ENCODE measurements at places on chromosomes 4 and X.
A peak's percentile ranks its signal among the peaks of the same experiment; 100 is the strongest.

- DNase-seq = no peak
Observed at GRCh38 chr4:120886191-120886590, 36.3 kb downstream of the PRDM5 start.

GRCh38 chr4:106266201-106266600 is 49.8 kb downstream of the TBCK start:
- DNase-seq = no peak

DNA sequence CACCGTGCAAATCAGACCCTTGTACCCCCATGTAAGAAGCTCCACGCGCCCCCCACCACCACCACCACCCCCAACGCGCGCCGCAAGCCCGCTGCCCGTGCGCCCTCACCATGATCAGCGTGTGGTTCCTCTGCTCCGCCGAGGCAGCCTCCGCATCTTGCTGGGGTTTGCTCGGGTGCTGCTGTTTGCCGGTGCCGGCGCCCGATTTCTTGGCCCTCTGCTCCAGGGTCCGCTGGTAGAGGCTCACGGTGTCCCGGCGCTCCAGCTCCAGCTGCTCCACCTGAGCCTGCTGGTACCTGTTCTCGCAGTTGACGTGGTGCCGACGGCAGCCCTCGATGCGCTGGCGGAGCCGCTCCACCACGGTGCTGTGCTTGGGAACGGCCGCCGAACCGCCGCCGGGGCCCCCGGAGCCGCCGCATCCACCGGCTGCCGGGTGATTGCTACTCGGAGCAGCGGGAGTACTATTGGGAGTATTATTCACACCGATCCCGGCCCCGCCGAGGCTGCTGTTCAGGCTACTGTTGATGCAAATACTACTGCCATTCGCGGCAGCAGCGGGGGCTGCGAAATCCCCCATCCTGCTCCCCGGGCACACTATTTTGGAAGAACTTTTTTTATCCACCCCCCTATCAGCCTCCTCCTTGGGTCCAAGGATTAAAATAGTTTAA is 1.1 kb downstream of the MAML3 start:
- no peak for DNase-seq

- DNase-seq = no peak
Observed at GRCh38 chr4:136918772-136919171, 613.5 kb downstream of the PCDH18 start.

DNA sequence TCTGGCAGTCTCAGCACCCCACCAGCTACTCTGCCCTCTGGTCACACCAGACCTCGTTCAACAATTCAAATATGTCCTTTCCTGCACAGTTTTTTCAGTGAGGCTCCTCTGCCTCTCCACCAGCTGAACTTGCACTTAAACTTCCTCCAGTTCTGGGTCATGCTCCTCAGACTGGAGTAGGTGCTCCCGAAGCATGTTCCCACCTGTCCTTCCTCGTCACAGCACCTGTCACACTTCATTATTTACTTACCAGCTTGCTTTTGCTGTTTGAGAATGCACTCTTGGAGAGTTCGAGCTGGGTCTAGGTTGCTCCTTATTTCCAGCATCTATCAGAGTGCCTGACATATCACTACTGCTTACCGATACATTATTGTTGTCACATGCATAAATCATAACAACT is 144.8 kb upstream of the TTC29 start:
- no peak for DNase-seq

- DNase-seq = no peak
Observed at GRCh38 chr4:8404791-8405515, 35.6 kb downstream of the ACOX3 start.

DNA sequence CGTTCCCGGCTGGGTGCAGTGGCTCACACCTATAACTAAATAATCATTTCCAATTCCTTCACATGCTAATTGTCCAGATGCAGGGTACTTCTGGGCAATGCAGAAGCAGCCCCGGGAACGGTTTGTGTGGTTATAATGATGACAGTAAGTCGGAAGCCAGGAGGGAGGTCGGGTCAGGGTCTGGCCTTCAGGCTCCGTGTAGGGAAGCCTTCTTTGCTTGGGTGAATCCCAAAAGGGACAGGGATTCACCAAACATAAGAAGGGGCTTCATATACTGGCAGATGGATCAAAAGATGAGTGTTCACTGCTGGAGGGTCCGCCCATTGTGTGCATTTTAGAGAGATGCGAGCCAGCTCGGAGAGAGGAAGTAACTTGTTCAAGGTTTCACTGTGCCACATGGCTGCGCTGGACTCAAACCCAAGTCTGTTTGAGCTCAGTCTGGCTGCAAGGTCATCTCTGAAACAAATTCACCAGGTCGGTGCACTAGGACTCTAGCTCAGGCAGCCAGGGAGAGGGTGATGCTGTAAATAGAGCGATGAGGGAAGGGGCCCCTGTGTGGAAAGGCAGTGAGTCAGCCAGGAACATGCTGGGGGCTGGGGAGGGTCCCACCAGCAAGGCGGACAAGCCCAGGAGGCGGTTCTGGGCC is 4.8 kb upstream of the KIAA0232 start:
- DNase-seq = no peak

DNA sequence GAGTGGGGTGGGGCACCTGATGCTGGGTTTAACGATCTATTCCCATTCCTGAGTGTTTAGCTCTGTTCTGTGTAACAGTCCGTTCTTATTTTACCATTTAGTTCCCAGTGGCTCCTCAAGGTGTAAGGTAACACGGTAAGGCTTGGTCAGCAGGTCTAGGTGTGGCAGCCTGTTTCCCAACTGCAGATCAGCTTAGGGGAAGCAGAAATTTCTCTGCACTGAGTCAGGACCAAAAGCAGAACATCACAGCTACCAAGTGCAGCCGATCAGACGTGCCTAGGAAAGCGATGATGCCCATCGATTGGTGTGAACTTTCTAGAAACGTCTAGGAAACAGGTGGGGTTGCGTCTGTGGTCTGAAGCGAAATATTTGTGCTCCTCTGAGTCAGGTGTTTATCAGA is 240.1 kb downstream of the STIM2 start:
- DNase-seq = no peak

- no peak for DNase-seq
Observed at GRCh38 chr4:6938237-6938636, 28.6 kb downstream of the TBC1D14 start.

DNA sequence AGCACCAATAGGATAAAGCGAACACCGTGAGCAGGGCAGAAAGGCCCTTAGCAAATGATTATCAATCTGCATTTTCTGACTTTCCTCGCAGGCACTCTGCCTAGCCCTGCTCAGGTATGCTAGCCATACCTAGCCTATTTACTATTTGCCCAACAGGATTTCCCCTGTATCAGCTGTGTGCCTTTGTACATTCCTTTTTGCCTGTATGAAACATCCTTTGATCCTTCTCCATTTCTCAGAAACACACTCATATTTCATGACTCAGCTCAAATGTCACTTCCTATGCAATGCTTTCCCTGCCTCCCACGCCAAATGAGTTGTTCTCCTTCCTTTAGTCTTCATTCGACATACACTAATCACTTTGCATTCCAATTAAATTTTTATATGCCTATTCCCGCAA is 37.2 kb downstream of the PCDH7 start:
- DNase-seq = no peak

DNA sequence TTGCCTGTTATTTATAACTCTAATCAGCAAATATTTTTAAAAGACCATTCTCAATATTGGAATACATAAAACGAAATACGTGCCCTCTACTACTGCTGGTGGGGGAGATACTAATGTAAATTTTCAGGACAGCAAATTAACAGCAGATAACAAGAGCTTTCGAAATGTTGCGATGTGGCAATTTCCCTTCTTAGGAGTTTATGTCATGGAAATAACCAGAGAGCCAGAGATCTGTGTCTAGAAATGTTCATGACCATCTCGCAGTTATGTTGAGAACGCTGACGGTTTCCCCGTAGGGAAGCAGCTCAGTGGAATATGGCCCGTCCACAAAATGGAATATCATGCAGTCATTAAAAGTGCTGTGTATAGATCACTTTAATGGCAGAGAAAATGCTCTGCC is 238.4 kb upstream of the PSAPL1 start:
- DNase-seq = no peak

DNA sequence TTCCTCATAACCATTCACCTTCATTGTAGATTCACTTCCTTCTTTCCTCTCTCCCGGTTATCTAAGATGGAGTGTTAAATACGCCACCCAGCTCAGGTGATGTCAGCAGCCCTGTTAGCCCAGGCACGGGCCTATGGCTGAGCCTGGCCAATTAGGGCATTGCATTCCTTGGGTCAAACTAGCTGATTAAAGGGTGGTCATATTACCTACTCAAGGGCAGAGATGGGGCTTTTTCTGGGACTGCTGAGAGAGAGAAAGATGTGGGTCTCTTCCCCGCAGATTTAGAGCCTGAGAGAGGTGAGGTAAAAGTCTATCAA is 39.9 kb upstream of the AFAP1 start:
- no peak for DNase-seq

DNA sequence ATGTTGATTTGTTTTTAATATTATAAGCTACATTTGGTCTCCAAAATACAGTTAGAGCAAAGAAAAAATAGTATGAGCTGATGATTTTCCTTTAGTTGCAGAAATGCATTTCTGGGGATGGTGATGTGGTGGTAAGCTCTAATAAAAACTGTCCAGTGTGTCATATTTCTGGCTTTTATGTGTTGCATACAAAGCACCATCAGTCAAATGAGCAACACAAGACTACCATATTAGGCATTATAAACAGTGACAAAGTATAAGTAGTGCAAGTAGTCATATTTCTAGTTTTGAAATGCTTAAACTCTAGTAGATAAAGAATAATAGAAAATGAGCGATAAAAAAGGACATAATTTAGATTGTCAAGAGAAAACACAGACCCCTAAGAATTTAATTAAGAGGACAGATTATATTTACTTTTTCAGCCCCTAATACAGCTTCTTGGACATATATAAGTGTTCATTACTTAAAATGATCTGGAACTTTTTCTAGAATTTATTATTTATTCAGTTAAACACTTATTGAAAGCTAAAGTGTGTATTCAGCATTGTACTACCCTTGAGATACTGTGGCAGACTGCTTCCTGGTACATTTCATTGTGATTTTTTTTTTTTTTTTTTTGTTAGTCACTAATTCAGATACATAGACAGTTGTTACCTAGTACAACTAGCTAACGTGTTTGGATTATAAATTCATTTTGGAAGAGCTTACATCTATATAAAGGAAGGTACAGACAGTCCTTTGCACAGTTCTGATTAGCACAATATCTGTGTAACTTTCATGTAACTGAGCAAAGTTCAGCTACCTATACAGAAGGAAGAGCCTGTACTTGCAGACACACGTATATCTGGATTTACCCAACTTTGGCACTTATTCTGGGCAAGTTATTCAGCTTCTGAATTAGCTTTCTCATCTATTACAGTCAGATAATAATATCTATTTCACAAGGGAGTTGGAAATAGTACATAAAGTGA is 22.3 kb downstream of the RAP1GDS1 start:
- DNase-seq = no peak

DNA sequence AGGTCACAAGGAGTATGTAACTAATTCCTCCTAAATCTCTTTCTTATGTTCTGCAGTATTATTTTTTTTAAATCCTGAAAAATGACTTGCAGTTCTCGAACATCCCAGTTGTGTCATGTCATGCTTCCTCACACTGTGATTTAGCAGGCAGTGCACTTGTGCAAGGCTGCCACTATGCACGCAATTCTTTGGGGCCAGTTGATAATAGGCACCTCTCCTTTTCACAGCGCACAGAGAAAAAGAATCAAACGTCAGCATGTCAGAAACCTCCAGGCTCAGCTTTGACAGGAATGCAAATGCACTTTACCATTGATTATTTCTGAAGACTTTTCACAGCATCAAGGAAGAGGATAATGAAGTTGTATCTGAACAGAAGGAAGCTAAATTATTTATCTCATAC is 62.9 kb downstream of the FGF13 start:
- no peak for DNase-seq

- DNase-seq = peak; percentile 19
Observed at GRCh38 chrX:7170898-7171297, 22.9 kb upstream of the PUDP start.

DNA sequence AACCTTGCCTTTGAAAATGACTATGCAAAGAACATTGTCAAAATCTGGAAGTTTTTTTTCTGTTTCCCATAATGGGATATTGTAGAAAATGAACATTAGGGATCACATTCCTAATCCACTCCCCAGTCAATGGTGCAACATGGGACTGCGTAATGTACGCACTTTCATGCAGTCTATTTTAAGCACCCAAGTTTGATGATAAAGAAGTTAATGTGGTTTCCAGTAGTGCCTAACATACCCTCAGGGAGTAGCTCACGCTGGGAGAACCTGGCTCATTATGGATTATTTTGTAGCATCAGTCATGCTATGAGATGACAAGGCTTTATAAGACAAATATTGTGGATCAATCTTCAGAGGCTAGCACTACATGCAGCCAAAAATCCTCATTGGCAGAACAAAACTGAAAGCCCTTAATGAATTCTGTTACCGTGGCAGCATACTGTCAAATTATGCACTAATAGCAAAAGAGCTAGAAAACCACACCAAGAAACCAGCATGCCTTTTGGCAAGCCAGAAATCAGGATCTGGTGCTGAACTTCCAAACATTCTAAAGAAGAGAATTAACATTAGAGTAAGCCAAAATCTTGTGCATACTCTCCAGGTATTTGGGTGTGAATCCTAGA is 1392.8 kb upstream of the TENM3 start:
- no peak for DNase-seq

DNA sequence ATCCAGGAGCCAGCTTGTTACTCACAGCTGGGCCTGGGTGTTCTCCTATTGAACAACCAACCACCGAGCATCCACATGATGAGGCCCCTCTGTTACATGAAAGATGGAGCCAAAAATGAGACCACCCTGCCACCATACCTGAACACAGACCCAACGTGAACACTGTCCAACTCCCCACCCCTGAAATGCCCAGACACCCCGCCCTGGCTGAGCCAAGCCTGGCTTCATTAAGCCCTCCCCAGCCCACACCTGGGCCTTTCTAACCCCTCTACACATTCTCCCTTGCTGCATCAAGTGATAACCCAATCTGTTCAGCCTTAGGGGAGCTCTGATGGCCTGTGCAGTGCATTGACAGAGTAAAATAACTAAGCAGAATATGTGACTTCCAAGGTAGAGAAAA is 80.7 kb downstream of the EVC start:
- no peak for DNase-seq

DNA sequence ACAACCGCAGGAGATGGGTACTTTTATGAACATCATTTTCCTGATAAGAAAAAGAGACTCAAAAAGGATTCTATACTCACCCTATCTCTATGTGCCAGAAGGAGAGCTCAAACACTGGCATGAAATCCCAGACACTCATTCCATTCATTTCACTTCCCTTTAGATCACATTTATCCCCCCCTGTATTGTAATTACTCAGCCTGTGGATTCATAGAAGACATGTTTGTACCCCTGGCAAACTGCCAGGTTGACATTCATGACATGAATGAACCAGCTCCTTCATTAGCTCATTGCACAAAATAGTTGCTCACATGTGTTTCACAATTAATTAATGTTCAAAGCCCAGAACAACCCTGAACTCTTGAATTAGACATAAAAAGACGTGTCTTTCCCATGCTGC is 4.9 kb downstream of the SMR3A start:
- DNase-seq = no peak

DNA sequence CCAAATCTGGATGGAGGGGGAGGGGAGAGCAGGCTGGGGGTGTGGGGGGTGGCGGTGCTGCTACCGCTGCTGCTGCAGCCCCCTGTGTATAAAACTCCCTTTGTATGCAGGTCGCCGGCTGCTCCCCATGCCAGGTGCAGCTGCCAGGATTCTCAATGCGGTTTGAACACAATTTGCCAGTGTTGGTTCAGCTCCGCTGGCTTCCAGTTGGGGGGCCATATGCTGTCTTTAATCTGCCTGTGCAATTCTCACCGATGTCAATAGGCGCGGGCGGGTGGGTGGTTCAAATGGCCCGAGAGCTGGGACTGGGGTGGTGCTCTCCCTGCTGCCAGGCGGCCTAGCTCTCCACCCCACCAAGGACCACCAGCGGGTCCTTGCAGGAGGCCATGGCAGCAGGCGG is 257.6 kb downstream of the BCOR start:
- DNase-seq = no peak
